ENCODE measurements at places on chromosomes 11 and 22.

- no peak for DNase-seq
Measured at GRCh38 chr11:95655536-95655935, 134.0 kb downstream of the FAM76B start.

DNA sequence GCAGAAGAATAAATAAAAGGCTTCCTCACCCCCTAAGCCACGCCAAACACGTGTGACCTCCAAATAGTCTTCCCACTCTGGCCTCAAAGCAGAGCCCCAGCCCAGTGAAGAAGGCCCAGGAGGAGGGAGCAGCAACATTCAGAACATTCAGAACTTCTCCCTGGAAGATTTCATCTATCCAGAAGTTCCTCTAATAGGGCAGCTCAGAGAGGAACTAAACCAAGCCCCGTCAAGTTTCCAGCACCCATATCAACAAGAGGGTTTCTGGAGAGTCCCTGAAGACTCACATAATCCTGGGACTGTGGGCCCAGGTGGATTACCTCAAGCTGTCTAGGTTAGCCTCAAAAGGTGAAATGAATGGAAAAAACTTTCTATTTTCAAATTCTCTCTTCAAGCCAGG is 39.4 kb downstream of the PC start:
- DNase-seq: no peak

GRCh38 chr22:20919718-20920117 is 2.5 kb downstream of the CRKL start:
- no peak for DNase-seq

GRCh38 chr22:28882878-28883656 is at the start of gene ZNRF3:
Gene ZNRF3 (plus strand): TSS chr22:28883572. CDS start chr22:28883767, 195 bp downstream.
- DNase-seq: peak; percentile 96

DNA sequence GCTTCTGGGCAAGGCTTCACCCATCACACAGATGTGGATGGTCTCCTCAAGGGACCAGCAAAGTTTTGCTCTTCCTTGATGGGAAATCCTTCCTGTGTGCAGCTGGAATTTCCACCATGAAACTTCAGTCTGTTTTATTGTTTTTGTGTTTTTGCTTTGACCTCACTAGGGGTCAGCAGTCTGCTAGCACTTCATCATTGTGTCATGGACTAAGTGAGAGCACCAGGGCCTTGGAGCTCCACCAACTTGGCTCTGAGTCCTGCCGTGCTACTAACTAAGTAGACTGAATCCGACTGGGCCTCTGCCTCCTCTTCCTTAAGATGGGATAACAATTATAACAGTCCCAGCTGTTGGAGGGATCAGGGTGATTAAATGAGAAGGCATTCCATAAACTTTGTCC is 305.8 kb upstream of the NCAM1 start:
- peak; percentile 46 for DNase-seq

DNA sequence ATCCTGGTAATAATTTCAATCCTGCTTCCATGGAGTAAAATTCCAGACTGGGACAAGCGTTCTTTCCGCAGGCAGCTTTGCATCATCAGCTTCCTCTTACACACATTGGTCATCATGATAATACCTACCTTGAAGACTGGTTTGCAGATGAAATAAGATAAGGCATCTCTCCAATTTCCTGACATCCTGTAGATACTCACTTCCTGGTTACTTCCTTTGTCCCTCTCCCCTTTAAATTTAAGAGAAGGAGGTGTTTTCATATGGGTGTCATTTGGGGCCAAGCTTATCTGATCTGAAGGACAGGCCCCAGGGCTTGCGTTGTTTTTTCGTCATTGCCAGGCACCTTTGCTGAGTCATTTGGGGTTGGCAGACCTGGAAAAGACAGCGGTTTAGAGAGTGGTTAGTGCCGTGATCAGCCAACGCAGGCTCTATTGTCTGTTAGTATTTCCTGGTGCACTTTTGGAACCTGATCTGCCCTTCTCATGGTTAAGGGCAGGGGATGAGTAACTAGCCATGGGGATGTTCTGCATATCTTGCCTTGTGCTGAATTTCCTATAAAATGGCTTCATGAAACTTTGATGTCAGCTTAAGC is 24.1 kb downstream of the GRAMD1B start:
- DNase-seq: no peak

GRCh38 chr22:38461057-38461413 is 6.0 kb upstream of the KCNJ4 start:
- no peak for DNase-seq

DNA sequence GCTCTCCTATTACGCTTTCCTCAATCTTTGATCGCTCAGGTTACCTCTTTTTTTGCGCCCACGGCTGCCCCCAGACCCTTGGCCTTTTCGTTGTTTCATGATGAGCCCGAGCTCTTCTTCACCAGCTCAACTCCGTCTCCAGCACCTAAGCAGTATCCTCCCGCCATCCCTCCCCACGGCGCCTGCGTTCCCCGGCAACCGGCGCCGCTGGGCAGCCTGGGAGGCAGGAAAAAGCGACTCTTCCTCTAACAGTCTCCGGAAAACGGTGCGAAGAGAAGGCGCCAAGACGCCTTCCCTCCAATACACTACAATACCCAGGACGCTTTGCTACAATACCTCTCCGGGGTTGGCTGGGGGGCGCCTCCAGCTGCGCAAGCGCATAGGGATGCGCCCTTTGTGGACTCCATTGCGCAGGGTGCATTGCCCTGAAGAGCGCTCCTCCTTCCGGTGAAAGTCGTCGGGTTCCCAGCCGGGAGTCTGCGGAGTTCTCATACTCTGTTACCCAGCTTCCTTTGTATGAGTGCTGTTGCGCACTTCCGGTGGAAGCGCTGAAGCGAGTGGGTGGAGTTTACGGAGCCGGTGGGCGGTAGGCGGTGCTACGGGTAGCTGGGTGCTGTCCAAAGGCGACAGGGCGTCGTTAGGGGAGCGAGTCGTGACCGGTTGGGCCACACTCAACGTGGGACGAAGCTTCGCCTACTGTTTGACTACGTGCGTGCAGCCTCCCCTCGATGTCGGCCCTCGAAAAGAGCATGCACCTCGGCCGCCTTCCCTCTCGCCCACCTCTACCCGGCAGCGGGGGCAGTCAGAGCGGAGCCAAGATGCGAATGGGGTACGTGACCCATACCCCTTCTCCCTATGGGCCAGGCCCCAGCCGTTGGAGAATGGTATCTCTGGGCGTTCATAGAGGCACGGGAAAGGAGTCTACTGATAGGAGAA is at the start of the genes C2CD3 and PPME1:
C2CD3 (minus strand) TSS at position 309 of the 936 bp plus-strand sequence; CDS start at position 99, 210 bp downstream.
PPME1 (plus strand) TSS at position 596 of the 936 bp plus-strand sequence; CDS start at position 729, 133 bp downstream.
- DNase-seq: peak; percentile 99

DNA sequence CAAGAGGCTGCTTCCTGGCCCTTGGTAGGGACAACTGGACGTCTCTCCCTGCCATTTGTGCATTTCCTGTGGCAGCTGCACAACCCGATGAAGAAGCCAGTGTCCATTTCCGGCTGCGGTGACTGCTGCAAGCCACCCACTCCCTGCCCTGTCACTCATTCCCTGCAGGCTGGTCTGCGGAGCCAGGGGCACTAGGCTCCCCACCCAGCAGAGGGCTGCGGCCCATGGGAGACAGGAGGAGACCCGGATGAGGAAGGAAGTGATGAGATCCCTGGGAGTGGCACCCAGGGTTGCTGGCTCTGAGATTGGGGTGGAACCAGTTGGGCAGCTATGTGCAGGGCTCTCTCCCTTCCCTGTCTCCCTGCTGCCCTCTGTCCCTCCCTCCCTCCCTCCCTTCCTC is 10.0 kb upstream of the MYRF start:
- DNase-seq: no peak

- DNase-seq: no peak
Measured at GRCh38 chr11:14322510-14322909, 36.5 kb downstream of the RRAS2 start.

DNA sequence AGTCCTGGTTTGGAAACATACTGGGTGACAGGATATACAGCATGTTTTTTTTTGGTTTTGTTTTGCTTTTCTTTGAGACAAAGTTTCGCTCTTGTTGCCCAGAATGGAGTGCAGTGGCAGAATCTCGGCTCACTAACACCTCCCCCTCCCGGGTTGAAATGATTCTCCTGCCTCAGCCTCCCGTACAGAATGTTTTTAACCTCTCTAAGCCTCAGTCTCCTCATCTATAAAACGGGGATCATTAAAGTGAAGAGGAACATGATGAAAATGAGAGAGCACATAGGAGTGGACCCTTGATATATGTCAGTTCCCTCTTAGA is 28.1 kb upstream of the SCARF2 start:
- no peak for DNase-seq

GRCh38 chr11:47928426-47928825 is 51.9 kb upstream of the PTPRJ start:
- DNase-seq: no peak

DNA sequence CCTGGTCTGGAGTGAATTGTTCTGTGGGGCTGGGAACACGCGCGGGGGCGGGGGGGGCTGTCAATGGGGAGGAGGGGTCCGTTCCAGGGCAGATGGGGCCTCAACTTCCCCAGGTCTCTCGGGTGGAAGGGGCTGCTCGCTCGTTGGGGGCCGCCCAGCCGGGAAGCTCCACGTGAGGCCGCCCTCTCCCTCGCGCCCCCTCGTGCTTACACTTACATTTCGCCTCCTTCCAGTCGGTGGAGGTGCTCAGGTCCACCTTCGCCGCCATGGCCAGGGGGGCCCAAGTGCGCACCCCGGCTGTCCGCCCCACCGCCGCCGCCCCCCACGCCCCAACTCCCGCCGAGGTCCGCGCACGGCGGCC is 452 bp downstream of the MACROD1 start:
- DNase-seq: no peak

GRCh38 chr22:45420539-45420938 is 7.0 kb downstream of the RIBC2 start:
- no peak for DNase-seq
